ENCODE measurements at places on chromosomes 12 and 14.

- DNase-seq, result peak; percentile 84
Measured at GRCh38 chr12:75944097-75944904, 87.3 kb downstream of the PHLDA1 start.

DNA sequence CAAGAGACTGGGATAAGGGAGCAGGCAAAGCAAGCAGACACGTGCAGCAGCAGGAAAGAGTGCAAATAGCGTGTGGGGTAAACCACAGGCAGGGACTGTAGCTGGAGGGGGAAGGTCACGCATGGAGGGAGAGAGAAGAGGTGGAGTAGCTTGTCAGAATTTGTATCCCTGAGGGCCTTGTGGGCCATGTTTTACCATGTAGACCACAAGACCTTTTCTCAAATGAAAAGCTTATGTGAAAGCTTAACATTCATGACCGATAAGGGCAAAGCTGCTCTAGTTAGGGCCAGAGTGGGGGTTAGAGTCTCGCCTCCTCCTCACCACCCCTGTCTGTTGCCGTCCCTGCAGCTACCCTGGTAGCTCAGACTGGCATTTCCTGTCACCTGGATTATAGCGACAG lies 152.9 kb upstream of the E2F7 start:
- no peak for DNase-seq

GRCh38 chr14:77067632-77068516 lies 30.2 kb upstream of the CIPC start:
- DNase-seq, result peak; percentile 63

- DNase-seq, result no peak
Measured at GRCh38 chr14:56195704-56196103, 77.5 kb downstream of the PELI2 start.

GRCh38 chr14:54343272-54344121 lies 53.3 kb upstream of the CDKN3 start:
- DNase-seq, result no peak

DNA sequence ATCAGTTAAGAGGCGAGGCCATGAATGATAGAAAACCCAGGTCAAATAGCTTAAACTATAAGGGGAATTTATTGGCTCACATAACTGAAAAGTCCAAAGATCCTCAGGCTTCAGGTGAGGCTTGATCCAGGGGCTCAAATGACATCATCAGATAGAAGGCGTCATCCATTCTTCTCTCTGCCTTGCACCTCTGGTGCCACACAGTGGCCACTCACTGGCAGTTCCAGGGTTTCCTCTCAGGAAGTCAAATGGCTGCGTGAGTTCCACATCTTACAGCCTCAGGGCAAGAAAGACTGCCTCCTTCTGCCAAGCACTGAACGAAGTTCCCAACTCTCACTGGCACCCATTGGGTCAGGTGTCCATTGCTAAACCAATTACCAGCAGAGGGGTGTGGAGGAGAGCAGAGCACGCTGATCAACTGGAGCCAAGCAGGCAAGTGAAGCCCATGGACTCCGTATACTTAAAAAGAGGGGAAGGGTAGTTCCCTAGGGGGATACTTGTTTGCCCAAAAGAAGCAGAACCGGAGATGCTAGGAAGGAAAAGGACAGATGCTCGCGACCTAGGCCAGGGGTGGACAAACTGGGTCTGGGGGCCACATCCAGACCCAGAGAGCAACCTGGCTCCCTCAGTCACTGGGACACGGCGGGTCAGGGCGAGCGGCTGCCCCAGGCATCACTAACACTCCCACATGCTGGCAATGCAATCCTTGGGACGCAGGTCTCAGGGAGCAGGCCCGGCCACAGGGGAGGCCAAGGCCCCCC lies 69.3 kb downstream of the SERPINA3 start:
- peak; percentile 51 for DNase-seq

DNA sequence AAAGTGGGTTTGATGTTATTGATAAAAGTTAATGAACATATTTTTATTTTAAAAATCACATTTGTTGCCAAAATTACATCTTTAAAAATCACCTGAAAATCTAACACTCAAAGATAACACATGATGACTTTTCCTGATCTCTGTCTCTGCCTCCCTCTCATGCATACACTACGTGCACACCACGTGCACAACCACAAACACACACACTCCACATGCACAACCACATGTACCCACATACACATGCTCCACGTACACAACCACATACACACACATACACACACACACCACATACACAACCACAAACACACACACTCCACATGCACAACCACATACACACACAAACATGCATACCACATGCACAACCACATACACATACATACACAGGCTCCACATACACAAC lies 61.8 kb upstream of the TMEM132C start:
- no peak for DNase-seq

DNA sequence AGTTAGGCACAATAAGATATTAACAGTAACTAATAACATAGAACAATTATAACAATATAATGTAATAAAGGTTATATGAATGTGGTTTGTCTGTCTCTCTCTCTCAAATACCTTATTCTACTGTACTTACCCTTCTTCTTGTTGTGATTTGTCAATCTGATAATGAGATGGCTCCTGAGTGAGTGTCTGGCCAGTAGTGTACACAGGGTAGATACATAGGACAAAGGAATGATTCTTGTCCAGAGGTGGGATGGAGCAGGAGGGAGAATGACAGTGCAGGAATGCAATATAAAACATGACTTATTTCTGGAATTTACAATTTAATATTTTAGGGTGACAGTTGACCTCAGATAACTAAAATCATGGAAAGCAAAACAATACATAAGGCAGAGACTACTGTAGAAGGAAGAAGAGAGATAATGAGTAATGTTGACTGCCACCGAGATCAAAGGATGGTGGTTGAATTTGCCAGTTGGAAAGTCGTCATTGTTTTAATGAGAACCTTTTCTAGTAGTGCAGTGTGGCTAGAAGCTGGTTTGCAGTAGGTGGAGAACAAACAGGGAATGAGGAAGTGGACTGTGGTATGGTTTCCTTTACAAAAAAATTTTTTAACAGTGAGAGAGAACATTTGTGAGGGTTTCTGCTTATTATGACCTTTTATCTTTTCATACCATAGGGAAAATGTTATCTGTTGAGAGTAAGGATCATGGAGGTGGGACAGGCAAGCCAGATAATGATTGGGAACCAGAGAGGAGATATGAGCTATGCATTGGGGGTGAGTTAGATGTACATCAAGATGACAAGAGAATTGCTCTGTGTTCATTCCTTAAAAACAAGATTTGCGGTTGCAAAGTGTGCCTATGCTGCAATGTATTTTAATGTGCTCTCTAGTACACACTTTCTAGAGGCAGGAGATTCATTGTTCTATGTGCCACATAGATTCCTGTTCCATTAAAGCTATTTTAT lies 458.3 kb downstream of the BTG1 start:
- no peak for DNase-seq

- DNase-seq, result no peak
Measured at GRCh38 chr14:72882047-72882446, 11.9 kb downstream of the DPF3 start.

DNA sequence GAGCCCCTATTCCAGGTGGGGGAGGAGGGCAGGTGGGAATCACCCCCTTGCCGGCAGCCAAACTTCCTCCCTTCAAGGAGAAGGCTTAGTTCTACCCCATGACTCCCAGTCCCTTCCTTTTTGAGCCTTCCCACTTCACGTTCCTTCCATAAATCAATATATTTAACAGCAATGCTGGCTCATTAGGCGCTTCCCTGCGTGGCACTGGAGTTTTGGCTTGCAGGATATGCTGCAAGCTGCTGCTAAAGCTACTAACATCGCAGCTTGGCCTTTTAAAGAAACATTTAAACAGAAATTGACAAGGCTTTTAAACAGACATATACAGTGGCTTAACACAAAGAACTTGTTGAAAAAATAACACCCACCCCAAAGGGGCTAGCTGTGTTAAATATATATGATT lies 308.0 kb upstream of the FKBP4 start:
- no peak for DNase-seq

GRCh38 chr12:94689002-94689645 lies 38.8 kb upstream of the TMCC3 start:
- no peak for DNase-seq

GRCh38 chr14:60819575-60819974 lies 85.0 kb downstream of the MNAT1 start:
- no peak for DNase-seq

DNA sequence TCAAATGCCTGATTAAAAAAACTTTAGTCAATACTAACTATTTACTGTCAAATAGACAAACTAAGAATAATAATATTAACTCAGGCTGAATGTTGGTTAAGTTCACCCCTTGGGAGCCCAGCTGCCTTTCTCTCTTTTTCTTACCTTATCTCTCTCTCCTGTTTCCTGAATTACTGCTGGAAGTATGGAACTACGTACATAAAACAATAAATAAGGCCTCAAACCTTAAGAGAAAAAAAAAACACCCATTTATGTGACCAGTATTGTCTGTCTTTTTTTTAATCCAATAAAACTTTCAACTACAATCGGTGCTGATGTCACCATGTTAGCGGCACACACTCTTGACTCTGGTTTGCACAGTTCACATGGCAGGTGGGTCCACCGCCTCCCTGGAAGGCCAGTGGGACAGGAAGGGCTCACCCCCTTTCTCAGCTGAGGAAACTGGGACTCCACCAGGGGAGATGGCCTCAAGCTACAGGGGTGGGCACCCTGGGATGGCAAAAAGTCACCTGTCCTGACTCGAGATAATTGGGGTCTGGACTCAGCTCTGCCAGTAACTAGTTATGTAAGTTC lies 21.3 kb downstream of the BCL11B start:
- no peak for DNase-seq

GRCh38 chr14:61482348-61483206 lies 161.2 kb downstream of the PRKCH start:
- DNase-seq, result no peak

- no peak for DNase-seq
Measured at GRCh38 chr14:45811155-45811554, 558.2 kb upstream of the MIS18BP1 start.

DNA sequence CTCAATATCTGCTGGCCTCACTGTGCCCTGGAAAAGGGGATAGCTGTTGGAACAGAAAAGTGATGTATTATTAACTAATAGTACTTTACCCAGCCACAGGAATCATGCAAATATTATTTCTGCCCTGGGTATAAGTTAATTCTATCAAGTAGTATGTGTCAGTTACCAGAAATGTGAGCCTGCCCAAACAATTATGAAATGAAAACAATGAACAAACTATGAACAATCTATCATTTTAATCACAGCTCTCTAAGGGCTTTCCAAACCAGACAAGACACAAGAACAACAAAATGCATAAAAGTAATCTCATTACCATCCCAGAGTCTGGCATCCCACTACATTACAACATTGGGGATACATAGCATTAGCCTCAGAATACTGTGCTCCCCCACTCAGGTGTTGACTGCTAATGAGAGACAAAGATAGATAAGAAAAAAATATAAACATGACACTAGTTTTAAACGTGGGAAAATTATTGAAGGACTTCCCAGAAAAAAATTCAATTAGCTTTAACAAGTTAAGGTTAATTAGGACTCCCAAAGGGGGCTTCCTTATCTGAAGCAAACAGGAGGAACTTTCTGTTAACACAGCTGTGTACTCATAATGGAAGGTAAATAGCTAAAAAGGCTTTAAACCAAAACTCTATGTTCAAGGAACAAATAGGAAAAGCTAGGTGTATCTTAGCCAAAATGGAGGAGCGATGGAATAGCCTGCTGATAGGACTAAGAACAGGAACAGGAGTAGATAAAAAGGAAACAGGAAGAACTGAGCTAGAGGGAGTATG lies 3.3 kb downstream of the DCAF5 start:
- no peak for DNase-seq

DNA sequence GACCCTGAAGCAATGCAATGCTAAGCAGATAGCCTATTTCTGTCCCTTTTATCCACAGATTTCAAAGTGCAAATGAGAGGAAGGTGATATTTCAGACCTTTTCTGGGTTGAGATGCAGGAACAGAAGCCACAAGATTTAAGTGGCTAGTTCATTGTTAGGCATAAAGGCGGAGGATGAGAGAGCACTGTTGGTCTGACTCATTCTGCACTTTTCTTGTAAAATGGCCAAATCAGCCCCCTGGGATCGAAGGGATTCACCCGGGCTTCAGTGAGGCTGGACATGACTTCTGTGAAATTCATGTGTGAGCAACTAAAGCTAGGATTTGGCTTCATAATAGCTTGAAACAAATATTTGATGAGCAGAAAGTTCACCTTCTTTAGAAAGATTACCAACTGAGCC lies 101.9 kb upstream of the OVCH1 start:
- DNase-seq, result no peak

DNA sequence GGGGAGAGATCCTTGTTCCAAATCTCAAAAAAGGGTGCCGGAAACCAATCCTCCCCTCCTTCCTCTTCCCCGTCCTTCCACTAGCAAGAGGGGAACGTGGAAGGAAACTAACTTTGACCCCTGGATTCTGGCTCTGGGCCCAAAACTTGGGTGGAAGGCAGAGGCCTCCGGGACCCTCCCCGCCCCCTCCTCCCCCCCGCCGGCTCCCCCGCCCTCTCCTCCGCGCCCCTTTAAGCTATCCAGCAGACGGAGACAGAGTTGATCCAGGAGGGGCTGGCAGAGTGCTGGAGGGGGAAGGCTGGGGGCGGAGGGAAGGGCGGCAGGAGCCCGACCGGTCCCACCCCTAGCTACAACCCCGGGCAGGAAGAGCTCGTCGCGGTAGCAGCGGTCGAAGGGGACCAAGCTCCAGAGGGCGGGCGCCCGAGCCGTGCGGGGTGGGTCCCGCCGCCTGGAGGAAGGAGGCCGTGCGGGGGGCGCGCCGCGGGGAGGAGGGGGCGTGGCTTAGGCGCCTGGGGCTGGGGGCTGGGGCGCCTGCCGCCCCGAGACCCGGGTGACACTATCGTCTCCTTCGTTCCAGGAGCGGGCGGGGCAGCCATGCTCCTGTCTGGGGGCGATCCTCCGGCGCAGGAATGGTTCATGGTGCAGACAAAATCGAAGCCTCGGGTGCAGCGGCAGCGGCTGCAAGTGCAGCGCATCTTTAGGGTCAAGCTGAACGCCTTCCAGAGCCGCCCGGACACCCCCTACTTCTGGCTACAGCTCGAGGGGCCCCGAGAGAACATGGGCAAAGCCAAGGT lies at the start of gene NYNRIN:
Gene NYNRIN, plus strand, starts transcription at position 351 of the 794 bp plus-strand sequence. Its CDS starts 244 bp downstream, at position 595.
- DNase-seq, result peak; percentile 16

DNA sequence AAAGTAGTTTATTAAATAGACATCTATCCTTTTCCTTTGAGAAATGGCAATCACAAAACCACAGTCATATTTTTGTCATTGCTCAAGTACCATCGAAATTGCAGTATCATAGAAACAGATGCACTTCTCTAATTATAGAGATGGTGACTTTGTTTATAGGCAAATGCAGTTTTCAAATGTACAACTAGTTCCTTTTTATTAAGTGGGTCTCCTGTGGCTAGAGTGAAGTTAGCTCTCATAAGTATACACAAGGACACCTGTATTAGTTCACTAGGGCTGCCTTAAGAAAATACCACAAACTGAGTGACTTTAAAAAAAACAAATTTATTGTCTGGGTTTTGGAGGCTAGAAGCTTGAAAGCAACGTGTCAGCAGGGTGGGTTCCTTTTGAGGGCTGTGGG lies 62.8 kb downstream of the OTOGL start:
- DNase-seq, result no peak
